Breast epithelium (tissue), 4 donors: ENCODE measurements at places on chromosomes 1 and 21.

DNA sequence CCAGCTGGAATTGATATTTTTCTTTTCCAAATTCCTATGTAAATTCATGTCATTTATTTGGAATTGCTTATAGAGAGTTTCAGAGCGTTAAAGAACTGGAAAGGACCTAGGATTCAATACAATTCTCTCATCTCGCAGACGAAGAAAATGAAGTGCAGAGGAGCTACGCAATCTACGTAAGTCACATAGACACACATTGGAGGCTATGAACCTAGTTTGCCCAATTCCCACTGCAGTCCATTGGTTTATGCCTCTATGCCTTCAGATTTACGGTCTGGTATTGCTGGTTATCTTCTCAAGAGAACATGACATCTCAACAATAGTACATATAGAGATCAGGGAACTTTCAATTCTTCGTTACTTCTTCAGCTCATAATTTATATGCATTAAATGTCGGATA, 971 bp upstream of the RNF2 start:
- DNase-seq = no peak

GRCh38 chr1:28039341-28039740, 49.1 kb downstream of the EYA3 start:
- DNase-seq = no peak

GRCh38 chr21:32844653-32845436, 73.3 kb upstream of the PAXBP1 start:
- no peak for DNase-seq

DNA sequence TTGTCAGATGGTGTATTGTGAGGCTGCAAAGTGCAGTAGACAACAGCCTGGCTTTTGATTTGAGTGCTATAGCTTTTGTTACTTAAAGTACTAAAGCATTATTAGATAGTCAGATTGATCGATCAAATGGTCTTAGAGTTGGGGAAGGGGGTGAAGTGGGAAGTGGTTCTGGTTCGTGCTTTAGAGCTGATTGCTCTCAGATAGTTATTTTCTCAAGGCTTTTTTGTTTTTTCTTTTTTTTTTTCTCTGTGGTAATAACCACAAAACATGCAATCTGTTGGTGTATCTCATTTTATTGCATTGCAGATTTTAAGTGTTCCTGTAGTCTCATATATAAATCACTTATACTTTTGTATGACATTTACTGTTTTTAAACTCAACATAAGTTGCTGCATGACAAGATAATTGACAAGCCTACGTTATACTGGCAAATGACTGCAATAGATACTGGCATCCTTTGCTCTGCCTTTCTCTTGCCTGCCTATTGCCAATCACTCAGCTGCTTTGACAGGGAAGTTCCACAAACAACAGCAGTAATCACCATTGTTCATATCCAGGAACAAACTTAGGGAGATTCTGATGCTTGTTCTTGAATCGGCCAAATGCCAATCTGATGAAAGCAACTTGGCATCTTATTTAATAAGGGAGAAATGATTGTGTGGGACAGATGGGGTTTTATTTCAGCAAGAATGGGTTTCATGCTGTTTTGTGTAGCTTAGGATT, 125.0 kb upstream of the B3GALT2 start:
- DNase-seq = no peak

GRCh38 chr1:247370786-247371732, 39.4 kb upstream of the ZNF496 start:
- DNase-seq = no peak

GRCh38 chr1:244974106-244974505, 109.8 kb upstream of the HNRNPU start:
- DNase-seq = no peak

- DNase-seq = no peak
These were observed 2.4 kb downstream of the SELE start for GRCh38 chr1:169731446-169731845.

DNA sequence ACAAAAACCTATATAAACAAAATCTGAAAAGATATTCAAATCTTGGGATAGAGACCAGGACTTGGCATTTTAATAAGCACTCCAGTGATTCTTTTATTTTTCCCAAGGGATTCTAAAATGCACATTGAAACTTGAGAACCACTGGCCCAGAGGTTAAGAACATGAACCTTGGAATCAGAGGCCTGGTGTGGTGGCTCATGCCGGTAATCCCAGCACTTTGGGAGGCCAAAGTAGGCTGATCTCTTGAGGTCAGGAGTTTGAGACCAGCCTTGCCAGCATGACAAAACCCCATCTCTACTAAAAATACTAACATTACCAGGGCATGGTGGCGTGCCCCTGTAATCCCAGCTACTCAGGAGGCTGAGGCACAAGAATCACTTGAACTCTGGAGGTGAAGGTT, 12.9 kb upstream of the CEP85 start:
- no peak for DNase-seq

GRCh38 chr1:38179483-38179882, 132.9 kb upstream of the POU3F1 start:
- no peak for DNase-seq

- DNase-seq = no peak
These were observed 1.6 kb downstream of the CLEC20A start for GRCh38 chr1:178495158-178495557.

DNA sequence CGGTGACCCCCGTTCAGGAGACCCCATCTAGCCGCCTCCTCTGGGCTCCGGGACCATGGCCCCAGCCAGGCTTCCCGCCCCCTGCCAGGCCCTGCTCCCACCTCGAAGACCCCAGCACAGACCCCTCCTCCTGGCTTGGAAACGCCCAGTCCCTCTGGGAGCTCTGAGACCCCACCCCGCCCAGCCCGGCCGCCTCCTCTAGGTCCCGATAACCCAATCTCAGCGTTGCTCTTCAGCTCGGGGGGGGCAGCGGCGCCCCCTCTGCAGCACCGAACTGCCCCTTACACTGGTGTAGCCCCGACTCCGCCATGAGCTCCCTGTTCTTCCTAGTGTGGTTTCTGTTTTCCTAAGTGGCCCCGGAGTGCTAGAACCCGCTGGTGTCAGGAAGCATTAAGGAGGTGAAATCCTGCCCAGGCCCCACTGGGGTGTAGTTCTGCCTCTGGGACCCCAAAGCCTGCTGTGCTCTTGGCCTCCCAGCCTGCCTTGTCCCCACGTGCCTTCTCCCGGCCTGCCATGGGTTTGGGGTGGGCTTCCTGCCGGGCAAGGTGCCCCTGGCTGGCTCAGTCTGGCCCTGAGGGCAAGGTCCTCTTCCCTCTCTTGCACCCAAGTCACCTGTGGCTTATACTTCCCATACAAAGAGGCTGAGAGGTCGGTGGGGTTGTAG, 10.7 kb upstream of the MMEL1 start:
- DNase-seq = peak; percentile 20

DNA sequence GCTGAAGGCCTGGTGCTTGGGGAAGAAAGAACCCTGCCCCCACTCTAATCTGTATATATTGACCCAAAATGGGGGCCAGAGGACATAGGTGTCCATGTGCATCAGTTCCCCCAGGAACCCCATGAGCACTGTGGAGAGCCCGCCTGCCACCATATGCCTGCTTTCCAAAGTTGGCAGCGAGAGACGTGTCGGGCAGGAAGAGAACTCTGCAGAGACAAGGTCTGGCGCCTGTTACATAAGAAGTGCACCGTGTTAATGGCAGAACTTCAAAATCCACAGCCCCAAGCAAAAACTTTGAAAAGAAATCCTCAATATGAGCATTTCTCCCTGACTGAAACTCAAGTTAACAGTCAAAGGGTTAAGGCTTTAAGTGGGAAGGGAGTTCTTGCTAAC, 8.0 kb downstream of the CTNNBIP1 start:
- DNase-seq = no peak

DNA sequence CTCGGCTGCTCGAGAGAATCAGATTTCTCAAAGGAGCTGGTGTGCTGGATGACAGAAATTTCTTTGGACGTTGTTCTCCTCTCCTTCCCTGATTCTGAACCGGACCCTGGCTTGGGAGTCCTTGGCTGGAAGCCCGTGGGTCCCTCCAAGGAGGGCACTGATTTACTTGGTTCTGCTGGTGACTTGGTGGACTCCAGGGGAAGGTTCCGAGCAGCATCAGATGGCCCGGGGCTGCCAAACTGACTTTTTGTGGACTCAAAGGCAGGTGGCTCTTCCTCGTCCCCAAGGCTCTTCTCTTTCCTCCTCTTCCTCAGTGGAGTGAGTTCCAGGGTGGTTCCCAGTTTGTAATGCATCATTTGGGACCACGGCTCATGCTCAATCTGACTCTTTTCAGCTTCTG, 97.9 kb upstream of the EDN2 start:
- DNase-seq = no peak

DNA sequence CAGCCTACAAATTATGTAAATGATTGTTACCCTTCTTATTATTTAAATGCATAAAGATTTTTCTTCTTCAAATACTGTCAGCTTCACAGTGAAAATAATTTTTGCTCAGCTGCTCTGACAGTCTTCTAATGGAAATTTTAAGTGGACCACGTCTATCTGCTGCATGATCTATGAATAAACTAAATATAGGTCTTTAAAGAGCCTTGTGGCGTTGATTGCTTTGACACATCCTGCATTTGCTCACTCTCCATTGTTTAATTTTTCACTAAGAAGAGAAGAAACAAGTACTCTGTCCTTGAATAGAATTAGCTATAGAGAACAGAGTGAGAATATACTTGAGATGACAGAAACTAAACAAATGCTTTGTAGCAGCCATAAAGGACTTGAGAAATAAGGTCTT, 826.1 kb downstream of the MRPL39 start:
- DNase-seq = no peak

DNA sequence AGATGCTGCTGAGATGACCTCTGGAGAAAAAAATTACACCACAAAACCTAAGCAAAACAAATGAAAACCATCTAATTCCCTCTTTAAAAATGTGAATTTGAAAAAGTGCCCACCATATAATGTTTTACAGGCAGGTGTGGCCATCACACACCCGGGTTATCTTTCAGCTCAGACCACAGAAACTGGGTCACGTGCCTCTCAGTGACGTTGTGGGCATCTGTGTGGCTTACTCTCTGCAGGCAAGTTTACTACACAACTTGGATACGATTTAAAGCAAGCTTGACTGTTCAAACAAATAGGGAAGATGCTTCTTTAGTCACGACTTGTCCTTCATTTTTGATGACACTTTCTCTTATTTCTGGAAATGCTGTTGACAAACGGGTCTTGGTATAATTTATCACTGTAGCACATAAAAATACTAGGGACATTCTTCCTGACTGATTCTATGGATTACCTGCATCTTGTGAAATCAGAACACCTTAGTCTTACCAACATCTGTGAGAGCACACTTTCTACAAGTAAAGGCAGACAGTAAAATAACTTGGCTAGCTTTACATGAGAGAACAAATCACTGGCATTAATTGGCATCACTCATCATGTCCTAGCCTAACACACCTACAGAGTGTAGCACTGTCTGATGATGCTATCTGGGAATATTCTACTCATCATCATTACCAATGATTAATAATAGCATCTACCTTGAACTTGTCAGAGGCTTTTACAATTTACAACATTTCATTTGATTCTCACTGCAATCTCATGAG, 89.3 kb upstream of the EDEM3 start:
- DNase-seq = no peak

DNA sequence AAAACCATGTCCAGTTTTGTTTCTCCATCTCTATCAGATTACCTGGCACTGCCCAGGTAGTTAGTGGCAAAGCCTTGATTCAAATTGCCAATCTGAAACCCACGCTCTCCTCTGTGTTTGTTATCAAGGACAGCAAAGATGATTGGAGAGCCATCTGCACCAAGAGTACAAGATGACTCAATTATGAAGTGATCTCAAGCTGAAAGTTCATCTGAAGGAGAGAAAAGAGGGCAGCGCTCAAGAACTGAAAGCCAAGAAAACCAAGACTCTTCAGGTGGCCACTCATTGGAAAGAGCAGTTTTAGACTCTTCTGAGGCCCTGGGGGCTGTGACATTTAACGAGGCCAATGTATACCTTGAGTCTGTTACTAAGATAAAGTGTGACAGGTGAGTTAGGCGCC, 13.8 kb downstream of the RXRG start:
- DNase-seq = no peak

- DNase-seq = no peak
These were observed 90.2 kb upstream of the PPM1J start for GRCh38 chr1:112805155-112805853.

DNA sequence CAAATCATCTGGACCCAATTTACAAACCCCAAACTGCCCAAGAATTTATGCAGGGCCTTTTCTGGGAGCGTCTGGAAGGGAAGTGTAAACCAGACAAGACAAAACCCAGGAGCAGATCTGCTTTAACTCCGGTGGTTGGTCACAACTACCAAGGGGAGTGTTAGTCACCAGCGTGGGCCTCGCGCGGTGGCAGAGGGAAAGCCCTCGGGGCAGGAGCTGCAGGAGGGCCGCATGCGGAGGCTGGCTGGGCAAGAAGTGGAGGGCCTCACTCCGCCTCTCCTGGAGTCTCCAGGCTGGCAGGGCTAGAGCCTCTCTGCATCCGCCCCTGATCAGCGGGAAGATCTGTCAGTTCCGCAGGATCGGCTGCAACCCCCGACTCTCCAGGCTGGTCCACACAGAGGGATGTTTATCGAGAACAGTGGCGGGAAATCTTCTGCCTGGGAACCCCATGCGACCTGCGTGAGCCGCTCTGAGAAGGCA, 2.0 kb downstream of the COL24A1 start:
- no peak for DNase-seq

- DNase-seq = no peak
These were observed 2.1 kb upstream of the DNMT3L start for GRCh38 chr21:44263768-44264167.

DNA sequence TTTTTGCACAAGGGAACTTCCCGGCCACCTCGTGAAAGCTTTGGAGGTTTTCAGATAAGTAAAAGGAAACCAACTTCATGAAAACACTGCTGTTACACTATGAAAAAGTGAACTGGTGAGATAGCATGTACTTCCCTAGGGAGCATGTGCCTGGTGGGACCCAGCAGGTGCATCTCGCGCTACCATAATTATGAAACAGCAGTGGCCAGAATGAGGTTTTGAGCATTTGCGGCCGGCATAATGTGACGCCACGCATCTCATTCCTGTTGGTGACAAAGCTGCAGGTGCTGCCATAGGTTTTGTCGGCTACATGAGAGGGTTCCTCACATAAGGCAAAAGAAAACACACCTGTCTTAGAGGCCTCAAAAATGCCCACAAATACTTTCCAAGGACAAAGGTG, 1.7 kb downstream of the KRTAP10-3 start:
- DNase-seq = no peak

GRCh38 chr1:232192781-232193450, 437.0 kb downstream of the SIPA1L2 start:
- no peak for DNase-seq

GRCh38 chr1:165381745-165382505, 25.4 kb upstream of the LMX1A start:
- DNase-seq = no peak

DNA sequence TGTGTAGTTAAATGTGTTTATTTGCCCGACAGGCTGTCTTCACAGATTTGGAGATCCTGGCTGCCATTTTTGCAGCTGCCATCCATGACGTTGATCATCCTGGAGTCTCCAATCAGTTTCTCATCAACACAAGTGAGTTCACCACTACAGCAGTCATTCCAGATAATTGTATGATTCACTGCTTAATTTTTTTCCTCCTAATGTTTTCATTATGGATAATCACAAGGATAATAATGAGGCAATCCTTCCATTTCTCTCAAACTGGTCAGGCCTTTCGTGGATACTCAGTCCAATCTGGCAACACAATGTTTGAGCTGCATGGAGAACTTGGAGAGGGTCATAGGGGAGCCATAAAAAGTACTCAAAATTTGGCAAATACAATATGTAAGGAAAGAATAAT, 168.3 kb upstream of the SGIP1 start:
- no peak for DNase-seq
